NCI-H510A treated with DMSO at 0.1 percent for 48 hours (cell line): ENCODE measurements at places on chromosomes 5 and 9.
A peak's percentile ranks its signal among the peaks of the same experiment; 100 is the strongest.

- DNase-seq = peak; percentile 5
These were observed 86.7 kb upstream of the SLC30A5 start for GRCh38 chr5:69007163-69007562.

GRCh38 chr5:15383469-15383868, 116.5 kb upstream of the FBXL7 start:
- DNase-seq = peak; percentile 45

- DNase-seq = no peak
These were observed 584.4 kb downstream of the PSAT1 start for GRCh38 chr9:78881295-78881694.

DNA sequence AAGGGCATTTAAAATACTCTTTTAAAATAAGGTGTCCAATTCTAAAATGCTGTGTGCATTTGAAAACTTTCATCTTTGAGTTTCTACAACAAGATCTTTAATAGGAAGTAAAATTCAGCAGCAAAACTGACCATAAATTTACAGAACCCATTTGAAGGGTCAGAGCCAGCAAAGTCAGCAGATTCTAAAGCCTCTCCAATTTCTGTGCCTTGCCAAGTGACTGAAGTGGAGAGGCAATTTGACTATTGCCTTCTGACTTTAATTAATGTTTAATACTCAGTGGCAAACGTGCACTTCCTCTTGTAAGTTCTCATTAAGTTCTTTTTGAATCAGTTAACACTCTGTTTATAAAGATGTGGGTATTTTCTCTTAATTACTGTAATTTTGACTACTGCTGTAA, 155.2 kb downstream of the BAAT start:
- peak; percentile 33 for DNase-seq

- no peak for DNase-seq
These were observed 50.5 kb upstream of the OLFM1 start for GRCh38 chr9:135036861-135037465.

GRCh38 chr9:31323726-31324444, 1060.6 kb upstream of the ACO1 start:
- DNase-seq = no peak

- no peak for DNase-seq
These were observed 244.8 kb upstream of the MPDZ start for GRCh38 chr9:13524245-13524644.

DNA sequence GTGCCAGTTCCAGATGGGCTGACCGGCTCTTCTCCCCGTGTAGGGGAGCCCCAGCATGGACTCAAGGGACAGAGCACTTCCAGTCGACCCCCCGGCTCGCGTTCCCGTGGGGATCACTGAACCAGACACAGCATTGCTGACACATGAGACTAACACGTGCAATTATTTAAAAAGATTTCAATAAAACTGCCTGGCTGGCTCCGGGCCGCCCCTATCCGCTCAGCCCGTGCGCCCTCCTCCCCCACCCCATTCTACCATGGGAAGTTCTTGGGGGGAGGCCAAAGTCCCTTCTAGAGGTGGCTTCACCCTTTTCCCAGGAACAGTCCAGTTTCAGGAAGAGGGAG, 4.7 kb downstream of the TESK1 start:
- no peak for DNase-seq

GRCh38 chr5:114176356-114176755, 185.5 kb upstream of the KCNN2 start:
- no peak for DNase-seq

- no peak for DNase-seq
These were observed 86.0 kb downstream of the TARS1 start for GRCh38 chr5:33526755-33527154.

DNA sequence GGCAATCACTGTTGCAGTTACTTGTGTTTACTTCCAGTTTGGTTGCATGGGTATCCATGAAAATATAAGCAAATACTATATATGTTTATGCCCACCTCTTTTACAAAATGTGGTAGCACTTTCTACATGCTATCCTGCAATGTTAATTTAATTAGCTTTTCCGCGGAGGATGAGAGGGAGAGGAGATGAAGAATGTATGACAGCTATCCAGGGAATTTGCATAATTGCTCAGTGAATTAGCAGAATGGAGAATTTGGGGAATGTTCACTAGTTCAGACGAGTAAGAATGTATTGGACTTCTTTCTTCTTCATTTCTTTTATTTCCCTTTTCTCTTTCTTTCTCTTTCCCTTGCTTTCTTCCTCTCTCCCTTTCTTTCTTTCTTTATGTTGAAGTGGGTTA, 140.7 kb upstream of the SLC28A3 start:
- DNase-seq = no peak

GRCh38 chr9:129275626-129276247, 97.7 kb upstream of the IER5L start:
- no peak for DNase-seq

DNA sequence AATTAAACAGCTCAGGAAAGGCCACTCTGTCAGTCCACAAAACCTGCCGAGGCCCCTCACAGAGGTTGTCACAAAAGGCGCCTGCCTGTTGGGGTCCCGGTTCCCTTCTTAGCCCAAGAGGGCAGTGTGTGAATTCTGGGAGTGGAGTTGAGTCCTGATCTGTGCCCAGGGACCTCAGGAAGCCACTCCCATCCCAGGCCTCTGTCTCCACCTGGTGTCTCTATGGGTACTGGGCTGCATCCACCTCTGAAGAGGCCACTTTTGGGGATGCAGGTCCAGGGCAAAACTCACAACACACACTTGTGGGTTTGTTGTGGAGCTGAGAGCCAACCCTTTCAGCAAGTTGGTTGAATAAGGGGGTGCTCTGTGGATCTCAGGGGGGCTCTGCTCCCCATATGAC, 74.3 kb upstream of the STXBP1 start:
- no peak for DNase-seq

DNA sequence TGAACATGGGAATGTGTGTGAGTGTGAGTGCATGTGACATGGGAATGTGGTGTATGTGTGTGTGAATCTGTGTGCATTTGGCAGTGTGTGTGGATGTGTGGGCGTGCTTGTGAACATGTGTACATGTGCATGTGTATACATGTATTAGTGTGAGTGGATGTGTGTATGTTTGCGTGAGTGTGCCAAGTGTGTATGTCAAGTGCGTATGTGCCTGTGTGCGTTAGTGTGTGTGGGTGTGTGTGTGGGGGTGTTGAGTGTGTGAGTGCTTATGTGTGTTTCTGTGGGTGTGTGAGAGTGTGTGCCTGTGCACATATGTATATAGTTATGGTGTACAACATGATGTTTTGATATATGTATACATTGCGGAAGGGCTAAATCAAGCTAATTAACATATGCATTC, 244.3 kb downstream of the GADD45G start:
- DNase-seq = no peak

DNA sequence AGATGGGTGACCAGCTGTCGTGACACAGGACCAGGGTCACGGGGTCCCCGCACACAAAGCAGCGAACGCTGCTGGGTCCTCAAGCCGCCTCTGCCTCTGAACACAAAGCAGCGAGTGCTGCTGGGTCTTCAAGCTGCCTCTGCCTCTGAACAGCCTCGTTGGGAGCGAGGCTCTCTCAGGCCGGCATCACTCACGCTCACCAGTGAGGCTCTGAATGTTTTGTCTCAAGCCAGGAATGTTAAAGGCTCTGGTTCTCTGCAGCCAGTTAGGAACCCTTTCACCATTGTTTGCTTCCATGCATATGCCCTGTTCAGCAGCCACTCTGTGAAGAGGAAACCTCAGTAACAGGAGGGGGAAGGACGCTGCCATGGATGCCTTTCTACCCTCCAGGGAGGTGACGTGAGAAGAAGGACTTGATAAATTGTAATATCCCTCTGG, 82.7 kb upstream of the TAF11L2 start:
- DNase-seq = no peak

- DNase-seq = no peak
These were observed 119.6 kb downstream of the SEMA6A start for GRCh38 chr5:116455061-116455460.
